Iris pigment epithelial cell (primary cell): ENCODE measurements at places on chromosomes 5 and 9.

- peak; percentile 35 for DNase-seq
These were observed 13.0 kb downstream of the MED10 start for GRCh38 chr5:6365142-6365976.

DNA sequence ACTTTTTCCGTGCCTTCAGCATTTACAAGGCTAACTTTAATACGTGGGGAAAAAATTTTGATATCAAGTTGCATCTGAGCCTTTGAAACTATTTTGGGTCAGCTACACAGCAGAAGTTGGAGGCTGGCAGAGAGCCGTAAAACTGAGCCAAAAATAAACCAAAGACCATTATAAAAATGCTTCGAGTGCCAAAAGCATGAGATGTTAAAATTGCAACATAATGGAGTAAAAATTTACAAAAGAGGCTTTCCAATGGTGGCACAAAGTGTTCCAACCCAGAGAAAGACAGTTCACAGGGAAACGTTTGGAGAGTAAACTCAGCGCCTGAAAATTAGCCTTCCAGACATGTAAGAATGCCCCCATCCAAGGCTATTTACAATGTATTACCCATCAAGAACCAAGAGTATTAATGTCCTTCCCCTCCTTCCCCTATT, 190.3 kb downstream of the TLE1 start:
- peak; percentile 82 for DNase-seq

DNA sequence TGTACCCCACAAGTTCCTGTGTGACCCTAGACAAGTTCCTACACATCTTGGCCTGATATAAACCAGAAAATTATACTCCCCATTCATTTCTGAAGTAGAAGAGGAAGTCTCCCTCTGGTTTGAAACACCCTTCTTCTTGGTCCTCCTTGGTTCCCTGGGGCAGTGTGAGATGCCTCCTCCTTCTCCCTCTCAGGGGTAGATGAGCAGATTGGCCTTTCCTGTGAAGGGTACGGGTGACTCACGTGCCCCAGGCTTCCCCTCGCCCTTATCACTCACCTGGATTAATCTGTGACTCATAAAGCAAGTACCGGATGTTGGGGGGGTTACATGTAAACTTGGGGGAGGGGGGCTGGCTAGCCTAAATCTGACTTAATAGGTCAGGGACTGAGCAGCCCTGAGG, 11.1 kb upstream of the AQP3 start:
- DNase-seq = peak; percentile 42

GRCh38 chr9:130104491-130105193, 50.9 kb downstream of the GPR107 start:
- DNase-seq = no peak

DNA sequence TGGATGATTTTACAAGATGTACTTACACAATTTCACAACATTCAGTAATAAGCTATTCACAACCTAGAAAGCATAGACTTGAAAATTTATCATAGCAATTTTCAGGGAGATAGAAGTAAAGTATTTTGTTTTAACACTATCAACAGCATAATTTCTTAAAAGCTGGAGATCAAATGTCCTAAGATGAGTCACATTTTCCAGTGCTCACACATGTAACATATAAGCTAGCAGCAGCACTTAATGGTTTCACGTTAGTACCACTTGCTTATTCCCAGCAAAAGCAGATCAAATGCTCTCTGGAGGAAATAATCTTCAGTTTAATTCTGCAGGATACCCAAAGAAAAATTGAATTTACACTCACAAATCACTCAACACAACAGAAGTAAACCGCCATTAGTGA, 6.5 kb downstream of the OR13C8 start:
- peak; percentile 8 for DNase-seq

- peak; percentile 76 for DNase-seq
These were observed 5.3 kb downstream of the INVS start for GRCh38 chr9:100104314-100104713.

DNA sequence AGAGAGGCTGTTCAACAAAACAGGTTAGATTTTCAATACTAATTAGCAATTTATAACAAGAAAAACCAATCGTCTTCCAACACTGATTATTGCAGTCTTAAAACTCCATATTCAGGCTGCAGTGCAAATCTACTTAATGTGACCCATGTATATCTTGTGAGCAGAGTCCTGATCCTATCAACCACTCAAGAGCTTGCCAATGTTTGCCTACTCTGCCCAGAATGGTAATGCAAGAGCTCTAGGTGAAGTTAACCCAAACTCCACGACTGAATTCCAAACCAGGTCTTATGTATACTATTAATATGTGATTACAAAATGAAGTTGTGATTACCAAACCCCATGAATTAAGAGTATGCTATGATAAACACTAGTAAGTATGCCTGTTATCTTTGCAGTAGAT, 17.1 kb downstream of the EFNA5 start:
- no peak for DNase-seq

- DNase-seq = peak; percentile 80
These were observed 114.7 kb downstream of the LPAR1 start for GRCh38 chr9:110923601-110924000.

DNA sequence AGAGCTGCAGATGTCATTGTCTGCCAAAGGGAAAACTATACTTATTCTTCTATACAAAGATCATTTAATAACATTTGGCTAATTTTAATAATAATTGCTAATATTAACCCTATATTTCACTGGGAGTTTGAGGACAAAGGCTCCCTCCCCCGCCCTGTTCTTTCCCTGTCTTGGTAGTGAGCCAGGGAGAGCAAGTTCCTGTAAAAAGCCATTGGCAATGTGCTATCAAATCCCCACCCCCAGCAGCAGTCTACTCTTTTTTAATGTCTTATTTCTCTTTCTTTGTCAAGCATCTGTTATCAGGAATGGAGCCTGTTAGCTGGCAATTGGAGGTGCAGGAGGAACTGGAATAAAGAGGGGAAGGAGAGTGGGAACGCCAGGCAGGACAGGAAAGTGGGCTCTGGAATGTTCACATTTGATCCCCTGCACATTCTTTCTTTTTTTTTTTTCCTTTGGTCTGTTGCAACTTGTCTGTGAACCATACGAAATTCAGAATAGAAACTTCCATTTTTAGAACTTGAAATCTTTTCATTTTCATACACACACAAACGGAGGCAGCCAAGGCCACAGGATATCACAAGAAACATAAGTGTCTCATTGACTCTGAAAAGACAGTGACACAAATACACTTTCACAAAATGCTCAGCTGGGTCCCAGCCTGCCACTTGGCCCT, 664.8 kb upstream of the ZNF608 start:
- peak; percentile 68 for DNase-seq

GRCh38 chr5:170963521-170963920, 101.7 kb downstream of the RANBP17 start:
- no peak for DNase-seq

DNA sequence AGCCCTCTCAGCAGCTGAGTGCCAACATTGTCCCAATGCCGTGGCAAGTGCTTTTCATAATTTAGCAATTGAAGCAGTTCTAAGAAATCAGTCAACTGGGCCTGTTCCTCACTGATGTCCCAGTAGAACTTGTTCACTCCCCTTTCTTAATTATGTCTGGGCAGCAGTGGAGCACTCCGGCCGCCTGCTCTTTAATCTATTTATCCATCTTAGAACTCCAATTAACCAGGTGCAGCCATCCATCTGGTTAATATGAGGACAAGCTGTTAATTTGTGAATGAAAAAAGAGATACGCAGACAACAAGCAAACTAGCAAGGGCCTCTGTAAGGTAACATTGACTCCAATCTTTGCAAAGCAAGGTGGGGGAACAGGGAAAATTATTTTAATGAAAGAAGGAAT, 39.4 kb downstream of the MAT2B start:
- no peak for DNase-seq

GRCh38 chr5:53481887-53482716, 1.7 kb downstream of the FST start:
- peak; percentile 87 for DNase-seq

DNA sequence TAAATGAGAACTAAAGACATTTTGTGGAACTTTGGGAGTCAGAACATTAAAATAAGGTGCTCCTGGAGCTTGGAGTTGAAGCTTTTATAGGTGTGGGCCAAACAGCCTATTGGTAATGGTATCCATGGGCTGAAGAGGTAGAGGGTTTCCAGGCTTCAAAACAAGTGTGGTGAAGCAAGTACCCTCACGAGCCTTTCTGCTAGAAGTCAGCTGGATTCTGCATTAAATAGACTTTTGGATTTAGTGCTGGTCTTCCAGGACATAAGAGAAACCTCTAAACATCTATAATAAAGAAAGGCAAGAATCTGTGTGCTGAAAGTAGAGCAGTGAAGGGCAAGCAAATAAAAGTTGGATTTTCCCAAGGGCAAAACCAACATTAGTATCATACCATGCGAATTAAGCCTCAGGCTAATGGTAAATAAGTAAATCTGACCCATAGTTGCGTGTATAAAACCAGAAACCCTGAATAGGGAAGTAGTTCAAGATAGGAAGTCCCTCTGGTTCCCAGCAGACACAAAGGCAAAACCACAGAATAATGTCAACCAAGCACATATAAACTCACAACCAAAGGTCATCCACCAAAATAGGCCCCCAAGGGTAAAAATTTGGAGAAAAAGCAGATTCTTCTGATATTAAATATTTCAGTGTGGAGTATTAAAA, 306.3 kb downstream of the TLE4 start:
- no peak for DNase-seq

GRCh38 chr9:89218040-89218928, 39.7 kb upstream of the SHC3 start:
- peak; percentile 23 for DNase-seq

DNA sequence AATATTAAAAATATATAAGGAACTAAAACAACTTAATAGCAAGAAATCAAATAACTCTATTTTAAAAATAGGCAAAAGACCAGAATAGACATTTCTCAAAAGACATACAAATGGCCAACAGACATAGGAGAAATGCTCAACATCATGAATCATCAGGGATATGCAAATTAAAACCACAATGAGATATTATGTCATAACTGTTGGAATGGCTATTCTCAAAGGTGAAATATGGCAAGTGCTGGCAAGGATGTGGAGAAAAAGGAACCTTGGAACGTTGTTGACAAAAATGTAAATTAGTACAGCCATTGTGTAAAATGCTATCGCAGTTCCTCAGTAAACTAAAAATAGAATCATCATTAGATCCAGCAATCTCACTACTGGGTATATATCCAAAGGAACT, 468.5 kb downstream of the NFIB start:
- DNase-seq = peak; percentile 86

DNA sequence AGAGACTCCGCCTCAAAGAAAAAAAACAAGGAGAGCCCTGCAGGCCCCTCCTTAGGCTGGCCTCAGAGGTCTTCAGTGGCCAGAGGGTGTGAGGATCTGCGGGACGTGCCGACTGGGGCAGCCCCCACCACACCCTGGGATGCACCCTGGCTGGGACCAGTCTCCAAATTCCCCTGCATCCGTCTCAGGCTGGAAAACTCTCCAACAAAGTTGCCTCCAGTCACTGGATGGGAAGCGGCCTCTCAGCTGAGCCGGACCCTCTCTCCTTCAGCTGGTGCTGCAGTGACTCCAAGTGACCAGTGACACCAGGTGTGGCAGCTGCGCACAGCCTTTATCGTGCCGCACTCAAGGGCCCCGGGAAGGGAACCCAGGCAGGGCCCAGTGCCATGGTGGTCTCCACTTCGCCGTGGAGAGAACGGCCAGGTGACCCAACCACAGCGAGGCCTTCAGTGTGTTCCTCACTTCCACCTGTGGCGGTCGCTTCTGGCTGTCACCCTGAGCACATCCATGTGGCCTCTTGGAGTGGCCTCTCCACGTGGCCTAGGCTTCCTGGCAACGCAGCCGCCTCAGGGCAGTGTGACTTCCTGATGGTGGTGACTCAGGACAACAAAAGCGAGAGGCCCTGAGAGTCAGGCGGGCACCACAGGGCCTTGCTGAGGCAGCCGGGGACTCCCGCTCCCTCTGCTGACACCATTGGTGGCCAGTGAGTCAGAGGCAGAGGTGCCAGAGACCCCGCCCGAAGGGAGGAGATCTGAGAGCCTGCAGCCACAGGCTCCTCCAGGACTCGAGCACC, 19.3 kb upstream of the CAMSAP1 start:
- DNase-seq = peak; percentile 65

DNA sequence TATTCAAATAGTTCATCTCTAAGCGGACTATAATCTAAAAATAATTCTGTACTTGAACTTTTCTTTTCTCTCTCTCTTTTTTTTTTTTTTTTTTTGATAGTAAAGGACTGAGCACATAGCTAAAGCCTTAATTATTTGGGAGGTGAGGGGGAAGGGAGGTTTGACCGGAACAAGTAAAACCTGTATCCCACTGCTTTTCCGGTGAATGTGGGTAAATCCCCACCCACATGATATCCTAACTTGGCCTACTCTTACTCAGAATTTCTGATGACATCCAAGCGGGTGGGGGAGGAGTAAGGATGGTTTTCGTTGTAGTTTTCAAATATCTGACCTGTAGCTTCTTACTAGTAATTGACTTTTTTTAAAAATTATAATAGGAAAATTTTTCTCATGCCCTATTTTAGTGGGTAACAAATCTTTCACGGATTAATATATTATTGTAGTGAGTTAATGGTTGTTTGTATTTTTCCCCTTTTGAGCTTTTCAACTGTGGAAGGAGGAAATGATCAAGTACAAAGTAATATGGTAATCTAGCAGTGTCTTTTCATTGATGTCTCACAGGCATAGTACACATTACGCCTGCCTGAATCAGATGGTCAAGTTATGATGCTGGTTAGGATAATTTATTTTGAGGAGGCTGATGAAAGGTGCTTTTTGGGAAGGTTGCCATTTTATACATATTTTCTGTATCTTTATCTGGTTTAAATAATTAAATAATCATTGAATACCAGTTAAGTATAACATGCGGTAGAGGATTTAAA, 2.2 kb upstream of the ELL2 start:
- DNase-seq = peak; percentile 48

GRCh38 chr5:132283423-132284043, 10.7 kb upstream of the SLC22A4 start:
- DNase-seq = peak; percentile 67

DNA sequence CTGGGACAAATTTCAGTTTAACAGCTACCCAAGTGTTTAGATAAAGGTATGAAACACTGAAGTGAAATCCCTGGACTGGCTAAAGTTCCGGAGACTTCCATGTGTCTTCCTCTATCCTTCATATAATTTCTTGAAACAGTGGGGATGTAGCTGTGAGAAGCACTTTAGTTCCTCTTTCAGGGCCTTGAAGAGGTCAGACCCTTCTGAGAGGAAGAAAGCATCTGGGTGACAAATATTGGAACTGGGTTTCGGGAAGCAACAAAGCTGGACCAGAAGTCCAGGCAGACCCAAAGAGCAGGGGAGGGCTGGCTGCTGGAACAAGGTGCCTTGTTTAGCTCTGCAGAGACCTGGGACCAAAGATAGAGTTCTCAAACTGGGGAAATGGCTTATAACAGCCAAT, 75.4 kb upstream of the ZFAND5 start:
- DNase-seq = no peak

GRCh38 chr9:22722492-22722891, 275.9 kb downstream of the DMRTA1 start:
- no peak for DNase-seq
